ENCODE measurements at places on chromosomes 4 and X.

- peak; percentile 98 for DNase-seq
Measured at GRCh38 chr4:127965062-127965802, at the start of the genes ABHD18 and MFSD8. TSS of gene ABHD18 (plus strand) at chr4:127965406. CDS start at chr4:127982956, 17,550 bp downstream. TSS of gene MFSD8 (minus strand) at chr4:127965173. CDS start at chr4:127965133, 40 bp downstream.

- DNase-seq, result peak; percentile 37
Measured at GRCh38 chr4:174198828-174199227, 84.6 kb downstream of the FBXO8 start.

GRCh38 chr4:48898733-48899431 is 7.7 kb downstream of the OCIAD2 start:
- no peak for DNase-seq

- DNase-seq, result no peak
Measured at GRCh38 chr4:158169506-158169905, 3.3 kb downstream of the GASK1B start.

GRCh38 chr4:73911746-73912145 is 42.6 kb downstream of the CXCL1 start:
- DNase-seq, result no peak

- peak; percentile 21 for DNase-seq
Measured at GRCh38 chr4:5371415-5372190, 320.3 kb downstream of the STK32B start.

DNA sequence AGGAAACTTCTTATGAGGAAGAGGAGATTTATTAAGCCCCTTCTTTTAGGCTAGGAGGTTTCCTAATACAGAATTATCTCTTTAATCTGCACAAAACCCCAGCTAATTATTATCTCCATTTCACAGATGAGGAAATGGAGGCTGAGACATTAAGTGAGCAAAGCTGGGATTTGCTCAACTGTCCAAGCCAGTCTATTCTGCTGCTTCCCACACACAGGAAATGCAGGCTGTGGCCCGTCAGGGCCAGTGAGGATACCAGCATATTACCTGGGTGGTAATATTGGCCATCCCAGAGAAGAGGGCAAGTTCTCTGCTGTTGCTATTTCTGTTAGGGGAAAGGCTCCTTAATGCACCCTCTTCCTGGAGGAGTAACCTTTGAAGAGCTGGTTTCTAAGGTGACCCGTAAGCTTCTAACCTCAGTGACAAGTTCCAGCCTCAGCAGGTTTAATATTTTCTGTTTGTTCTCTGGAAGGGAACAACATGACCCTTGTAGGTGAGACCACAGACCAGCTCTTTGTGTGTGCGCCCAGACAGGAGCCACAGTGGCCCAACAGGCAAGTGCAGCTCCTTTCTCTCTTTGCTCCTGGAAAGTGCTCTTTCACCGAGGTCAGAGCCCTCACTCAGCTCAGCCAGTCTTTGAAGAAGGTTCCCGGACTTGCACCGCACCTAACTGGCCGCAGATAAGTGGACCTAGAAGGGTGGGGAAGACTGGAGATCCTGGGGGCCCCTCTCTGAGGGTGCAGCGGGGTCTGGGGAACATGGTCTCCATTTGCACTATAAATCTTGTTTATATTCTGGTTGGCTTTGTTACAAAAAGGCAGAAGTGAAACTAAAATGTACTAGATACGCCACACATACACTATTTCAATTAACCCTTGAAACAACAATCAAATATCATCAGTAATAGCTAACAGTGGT is 35.5 kb downstream of the TBC1D9 start:
- no peak for DNase-seq

- DNase-seq, result no peak
Measured at GRCh38 chr4:99414401-99414800, 20.7 kb downstream of the ADH7 start.

DNA sequence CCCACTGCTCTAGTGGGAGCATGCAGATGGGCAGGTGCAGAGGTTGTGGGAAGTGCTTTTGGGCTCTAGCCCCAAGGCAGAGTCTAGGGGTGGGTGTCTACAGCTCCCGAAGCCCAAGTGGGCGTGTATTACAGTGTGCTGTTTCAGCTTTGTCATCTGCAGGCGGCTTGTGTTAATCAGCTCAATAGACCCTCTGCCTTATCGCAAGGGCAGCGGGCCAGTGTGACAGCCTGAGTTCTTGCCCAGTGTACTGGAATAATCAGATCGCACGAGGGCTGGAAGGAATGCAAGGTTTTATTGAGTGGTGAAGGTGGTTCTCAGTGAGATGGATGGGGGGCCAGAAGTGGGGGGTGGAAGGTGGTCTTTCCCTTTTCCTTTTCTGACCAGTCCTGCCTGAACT is 529.4 kb upstream of the AMOT start:
- DNase-seq, result no peak

GRCh38 chr4:38162240-38162784 is 202.1 kb downstream of the PTTG2 start:
- DNase-seq, result peak; percentile 77

- no peak for DNase-seq
Measured at GRCh38 chrX:15207994-15208393, 61.9 kb downstream of the ASB9 start.

GRCh38 chr4:566508-567295 is 9.4 kb downstream of the TMEM271 start:
- no peak for DNase-seq

GRCh38 chr4:7867701-7868435 is 71.8 kb downstream of the AFAP1 start:
- no peak for DNase-seq

GRCh38 chrX:124720532-124720931 is 374.2 kb downstream of the SH2D1A start:
- no peak for DNase-seq

- DNase-seq, result no peak
Measured at GRCh38 chrX:150338615-150339014, 24.5 kb upstream of the MAMLD1 start.

GRCh38 chrX:72621163-72621562 is 48.5 kb upstream of the HDAC8 start:
- no peak for DNase-seq

- no peak for DNase-seq
Measured at GRCh38 chrX:97968376-97969163, 1084.9 kb downstream of the RPA4 start.

GRCh38 chrX:45557387-45557786 is 356.7 kb upstream of the DIPK2B start:
- no peak for DNase-seq

DNA sequence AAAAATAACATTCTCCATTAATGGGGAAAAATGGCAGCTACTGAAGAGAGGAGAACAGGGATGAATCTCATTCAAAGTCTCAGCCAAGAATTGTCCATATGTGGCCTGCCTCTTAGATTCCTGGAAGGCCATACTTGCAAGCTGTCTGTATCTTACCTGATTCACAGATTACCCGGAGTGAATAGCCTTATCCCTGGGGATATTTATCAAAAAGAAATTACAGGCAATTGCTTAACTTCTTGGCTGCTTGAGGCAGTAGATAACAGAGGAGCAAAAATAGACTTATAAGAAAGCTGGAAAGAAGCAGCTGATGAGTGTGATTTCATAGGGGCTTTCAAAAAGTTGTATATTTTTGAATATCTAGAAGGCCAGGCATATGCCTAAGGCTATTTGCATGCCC is 68.8 kb upstream of the PPP1R2C start:
- DNase-seq, result no peak

GRCh38 chr4:6298852-6299251 is 29.2 kb downstream of the WFS1 start:
- no peak for DNase-seq
